ENCODE measurements at places on chromosomes 12 and 14. TPM values are rescaled to one million over a fixed set of nuclear protein-coding genes. Genes with fewer than 3 reads are reported as not detected.

- DNase-seq = no peak
- no peaks in the 10 kb centered on the region for H3K27me3 ChIP-seq
- no peak overlapping the region for H3K27ac ChIP-seq
- no peak overlapping the region for H3K4me3 ChIP-seq
- no peaks in the 10 kb centered on the region for H3K4me1 ChIP-seq
- H3K36me3 ChIP-seq = no peaks in the 10 kb centered on the region
Measured at GRCh38 chr14:90674043-90674670, 142.1 kb downstream of the TTC7B start.

DNA sequence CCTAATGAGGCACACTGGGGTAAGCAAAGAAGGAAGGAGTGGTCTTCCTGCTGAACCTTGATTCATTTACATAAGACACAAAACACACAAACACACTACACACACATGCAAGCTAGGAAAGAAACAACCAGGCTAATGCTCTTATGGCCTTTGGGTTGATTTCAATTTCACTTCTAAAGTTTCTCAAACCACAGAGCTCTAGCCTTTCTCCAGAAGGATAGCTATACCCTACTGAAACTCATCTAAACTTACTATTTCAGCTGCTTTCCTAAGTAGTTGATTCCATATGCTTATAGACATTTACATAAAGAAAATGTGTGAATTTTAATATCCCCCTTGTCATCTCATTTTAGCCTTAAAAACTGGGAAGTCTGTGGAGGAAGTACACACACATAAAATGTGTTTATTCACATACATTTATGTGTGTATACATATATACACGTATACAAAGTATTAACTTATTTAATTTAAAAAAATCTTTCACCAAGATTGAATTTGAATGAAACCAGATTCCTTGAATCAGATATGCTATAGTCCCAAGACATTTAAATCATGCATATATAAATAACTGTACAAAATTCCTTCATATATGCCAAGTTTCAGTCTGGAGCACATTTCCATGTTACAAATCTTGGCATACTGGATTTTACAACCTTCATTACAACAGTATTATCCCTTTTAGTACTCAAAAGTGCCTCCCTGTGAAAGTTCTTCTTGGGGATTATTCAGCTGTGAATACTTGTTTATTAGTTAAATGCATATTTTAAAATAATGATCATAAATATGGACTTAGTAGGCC is 231.8 kb upstream of the NPAS3 start:
- no peaks in the 10 kb centered on the region for H3K36me3 ChIP-seq
- H3K4me3 ChIP-seq = no peak overlapping the region
- no peak for DNase-seq
- no peak overlapping the region for H3K27ac ChIP-seq

GRCh38 chr12:99110868-99111267 is 465.8 kb downstream of the APAF1 start:
- no peaks in the 10 kb centered on the region for H3K36me3 ChIP-seq
- no peak for DNase-seq
- H3K27ac ChIP-seq = no peak overlapping the region
- H3K4me1 ChIP-seq = no peaks in the 10 kb centered on the region

DNA sequence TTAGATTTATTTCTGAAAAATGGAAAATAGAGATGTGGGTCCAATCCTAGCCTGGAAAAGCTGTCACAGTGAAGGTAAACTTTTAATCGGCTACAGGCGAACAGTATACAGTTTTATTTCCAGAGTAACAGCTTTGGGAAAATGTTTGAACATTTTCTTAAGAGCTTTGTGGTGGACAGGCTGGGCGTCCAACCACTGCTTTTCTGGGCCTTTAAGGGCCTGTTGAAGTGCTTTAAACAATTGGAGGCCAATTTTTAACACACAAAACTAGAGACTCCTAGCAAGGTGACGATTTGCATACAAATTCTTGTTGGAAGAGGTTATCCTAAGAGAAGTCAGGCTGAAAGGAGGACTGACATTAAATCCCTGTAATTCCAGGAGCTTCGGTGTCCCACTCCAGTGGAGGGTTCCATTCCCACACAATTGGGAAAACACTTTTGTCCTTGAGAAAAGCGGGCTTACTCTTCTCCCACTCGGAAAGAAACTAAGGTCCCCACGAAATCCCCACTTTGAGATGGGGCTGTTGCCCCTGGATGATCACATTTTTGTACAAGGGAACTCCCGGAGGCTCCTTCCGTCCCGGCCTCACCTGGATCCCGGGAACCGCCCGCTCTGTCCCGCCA is 26.9 kb downstream of the BCL11B start:
- H3K4me1 ChIP-seq = no peaks in the 10 kb centered on the region
- no peaks in the 10 kb centered on the region for H3K36me3 ChIP-seq
- no peak overlapping the region for H3K4me3 ChIP-seq
- H3K27me3 ChIP-seq = peaks cover 33% of the 10 kb centered on the region
- H3K27ac ChIP-seq = no peak overlapping the region

GRCh38 chr12:102050660-102051430 is 10.9 kb downstream of the WASHC3 start:
- no peaks in the 10 kb centered on the region for H3K27me3 ChIP-seq
- no peak overlapping the region for H3K4me3 ChIP-seq
- H3K4me1 ChIP-seq = no peaks in the 10 kb centered on the region
- H3K36me3 ChIP-seq = peaks cover under 1% of the 10 kb centered on the region

- H3K27ac ChIP-seq = 0 out of 2 replicates have a peak overlapping the region, but pooled peaks have one; percentile 3
- H3K4me1 ChIP-seq = peaks cover 14% of the 10 kb centered on the region
- DNase-seq = no peak
Measured at GRCh38 chr14:39181693-39182047, 6.6 kb downstream of the PNN start.

The BCL2L2 gene
- 20.3 TPM for total RNA-seq

Data from PC-9 (cell line).